ENCODE measurements at places on chromosomes 12 and 14.

DNA sequence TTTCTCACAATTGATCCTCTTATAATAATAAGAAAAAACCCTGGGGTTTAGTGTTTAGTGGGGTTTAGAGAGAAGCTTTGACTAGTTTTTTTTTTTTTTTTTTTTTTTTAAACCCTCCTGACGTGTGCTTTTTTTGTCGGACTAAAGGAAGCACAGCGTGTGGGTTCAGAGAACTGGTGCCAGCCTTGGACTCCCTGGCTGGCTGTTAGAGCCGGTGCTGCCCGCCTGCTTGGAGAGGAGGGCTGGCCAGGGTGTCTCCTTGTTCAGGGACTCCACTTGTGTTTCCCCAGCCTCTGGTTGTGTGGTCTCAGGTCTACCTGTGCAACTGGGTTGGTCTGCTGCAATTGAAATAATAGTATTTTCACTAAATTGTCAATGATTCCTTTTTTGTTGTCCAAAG lies 54.1 kb upstream of the ASPG start:
- no peak for DNase-seq

- DNase-seq = no peak
Observed at GRCh38 chr12:98725476-98726247, 80.6 kb downstream of the APAF1 start.

DNA sequence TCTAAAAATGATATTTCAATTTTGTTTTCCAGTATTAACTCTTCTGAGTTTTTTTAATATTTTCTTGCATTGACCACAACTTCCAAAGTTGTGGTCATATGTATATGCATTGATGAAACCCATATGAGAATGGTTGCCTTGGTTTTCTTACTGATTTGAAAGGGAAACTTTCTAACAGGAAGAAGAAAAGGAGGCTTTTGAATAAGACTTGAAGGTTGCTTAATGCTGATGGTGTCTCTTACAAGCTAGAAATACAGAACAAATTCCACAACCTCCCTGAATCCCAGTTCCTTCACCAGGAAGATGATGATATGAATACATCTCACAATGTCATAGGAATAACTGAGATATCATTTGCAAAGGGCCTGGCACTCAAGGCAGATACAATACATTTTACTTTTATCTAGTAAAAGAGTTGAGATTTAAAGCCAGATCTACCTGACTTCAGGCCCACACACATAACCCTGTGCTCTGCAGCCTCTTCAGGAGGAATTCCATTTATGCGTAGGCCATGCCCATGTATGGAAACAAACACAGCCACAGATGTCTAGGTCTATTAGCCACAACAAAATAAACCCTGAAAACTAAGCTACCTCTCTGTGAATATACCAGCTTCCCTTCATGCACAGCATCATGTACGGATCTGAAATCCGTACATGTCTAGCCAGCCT lies 165.4 kb upstream of the PLEKHG7 start:
- DNase-seq = no peak

DNA sequence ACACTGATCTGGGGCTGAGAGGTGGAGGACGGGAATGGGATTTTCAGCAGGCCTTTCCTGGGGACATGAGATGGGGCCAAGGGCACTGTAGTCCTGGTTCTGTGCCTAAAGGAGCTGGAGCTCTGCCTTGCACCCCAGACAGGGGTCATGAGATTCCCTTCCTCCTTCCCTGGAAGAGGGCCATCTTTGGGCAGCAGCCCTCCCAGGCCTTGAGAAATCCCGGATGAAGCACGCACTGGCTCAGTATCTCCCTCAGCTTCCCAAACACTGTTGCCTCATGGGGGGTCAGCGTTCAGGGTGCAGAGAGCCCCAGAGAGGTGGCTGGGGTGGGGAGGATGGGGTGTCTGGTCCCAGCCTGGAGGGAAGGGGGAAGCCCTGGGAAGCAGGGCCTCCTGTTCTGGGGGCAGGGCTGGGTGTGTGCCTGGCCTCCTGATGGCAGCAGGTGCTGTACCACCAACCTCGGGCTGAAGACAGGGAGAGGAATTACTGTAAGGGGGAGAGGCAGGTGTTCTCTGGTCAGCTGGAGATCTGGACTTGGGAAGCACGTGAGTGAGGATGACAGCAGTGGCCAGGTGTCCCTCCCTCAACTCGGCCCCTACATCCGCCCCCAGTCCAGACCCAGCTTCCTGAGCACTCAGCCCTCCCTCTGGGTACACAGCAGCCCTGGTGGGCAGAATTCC lies 8.4 kb upstream of the NR4A1 start:
- DNase-seq = no peak

- DNase-seq = no peak
Observed at GRCh38 chr12:20280515-20280914, 87.8 kb upstream of the PDE3A start.

All from heart right ventricle (tissue), 16 donors.